NCI-H2029 treated with DMSO at 0.1 percent for 48 hours (cell line): ENCODE measurements at places on chromosomes 13 and 19.
A peak's percentile ranks its signal among the peaks of the same experiment; 100 is the strongest.

DNA sequence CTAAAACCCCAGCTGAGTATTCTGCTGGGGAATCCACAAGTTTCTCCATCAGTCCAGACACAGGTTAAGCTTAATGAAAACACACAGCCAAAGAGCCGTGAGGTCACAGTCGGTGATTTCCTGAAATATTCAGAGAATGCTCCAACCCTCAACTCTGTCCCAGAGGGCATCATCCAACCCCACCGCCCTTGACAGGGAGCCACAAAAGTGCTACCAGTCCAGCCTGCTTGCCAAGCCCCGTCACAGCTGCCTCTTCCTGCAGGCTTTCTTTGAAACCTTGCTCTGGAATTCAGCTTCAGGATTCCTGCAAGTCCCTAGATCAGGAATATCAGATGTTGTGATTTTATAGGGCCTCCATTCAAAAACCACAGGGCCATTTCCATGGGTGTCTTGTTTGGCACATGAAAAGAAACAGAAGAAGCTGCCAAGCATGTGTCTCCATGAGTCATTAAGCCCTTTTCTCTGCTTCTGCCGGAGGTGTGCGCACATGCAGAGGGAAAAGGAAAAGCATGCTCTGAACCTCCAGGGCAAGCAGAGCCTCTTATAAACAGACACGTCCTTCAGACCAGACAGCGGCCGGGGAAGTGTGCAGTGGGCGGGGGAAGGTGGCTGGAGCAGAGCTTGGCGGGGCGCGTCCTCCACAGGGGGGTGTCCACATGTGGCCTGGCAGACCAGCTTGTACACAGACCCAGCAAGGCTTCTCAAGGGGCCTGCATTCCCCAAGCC is 164.7 kb downstream of the KATNAL1 start:
- no peak for DNase-seq

GRCh38 chr13:100363285-100363711 is 225.3 kb downstream of the GGACT start:
- DNase-seq: no peak

GRCh38 chr13:40599747-40600146 is 66.7 kb downstream of the FOXO1 start:
- no peak for DNase-seq

DNA sequence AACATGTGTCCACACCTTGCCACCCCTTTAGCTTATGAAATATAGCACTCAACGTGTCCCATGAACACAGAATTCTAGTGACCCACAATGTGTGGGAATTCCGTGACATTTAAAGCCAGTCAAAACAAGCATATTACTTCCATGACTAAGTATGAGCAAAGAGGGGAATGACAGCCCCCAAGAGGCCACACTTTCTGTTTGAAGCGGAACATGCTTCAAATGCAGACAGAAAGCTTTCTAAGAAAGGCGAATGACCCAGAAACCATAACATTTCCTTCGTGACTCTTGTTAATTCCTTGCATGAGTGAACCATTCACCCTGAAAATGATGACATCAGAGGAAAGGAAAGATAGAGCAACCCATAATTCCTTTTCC is 122.0 kb upstream of the FNDC3A start:
- DNase-seq: no peak

GRCh38 chr13:67119481-67119894 is 110.6 kb downstream of the PCDH9 start:
- DNase-seq: no peak

DNA sequence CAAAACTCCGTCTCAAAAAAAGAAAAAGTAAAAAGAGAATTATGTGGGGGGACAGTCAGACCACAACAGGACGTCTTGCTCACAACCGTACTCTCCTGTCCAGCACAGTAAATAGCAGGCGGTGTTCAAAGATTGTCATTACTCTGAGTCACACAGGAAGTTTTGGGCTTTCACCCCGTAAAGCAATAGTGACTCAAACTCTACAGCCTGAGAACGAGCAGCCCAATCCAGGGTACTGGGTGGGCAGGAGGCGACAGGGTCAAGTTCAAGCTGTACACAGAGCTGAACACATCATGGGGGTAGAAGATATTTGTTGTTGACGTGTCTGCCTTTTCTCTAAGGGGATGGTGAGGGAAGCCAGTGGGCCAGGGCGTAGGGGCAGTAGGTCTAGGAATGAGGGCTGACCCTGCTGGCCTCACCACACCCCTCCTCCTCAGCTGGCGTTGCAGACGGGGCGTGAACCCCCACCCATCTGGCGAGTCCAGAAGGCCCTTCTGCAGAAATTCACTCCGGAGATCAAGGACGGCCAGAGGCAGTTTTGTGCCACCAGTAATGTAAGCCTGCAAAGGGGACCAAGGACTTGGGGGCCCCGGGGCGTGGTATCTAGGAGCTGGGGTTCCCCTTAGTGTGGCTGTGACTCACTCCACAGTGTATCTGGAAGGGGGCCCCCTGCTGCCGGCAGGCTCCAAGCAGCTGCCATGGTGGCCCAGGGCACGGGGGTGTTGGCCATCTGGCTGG is 23.3 kb downstream of the PRR12 start:
- no peak for DNase-seq

- DNase-seq: no peak
Observed at GRCh38 chr13:94053986-94054593, 425.4 kb downstream of the DCT start.

GRCh38 chr19:3034656-3035541 is 5.8 kb upstream of the TLE2 start:
- DNase-seq: no peak

DNA sequence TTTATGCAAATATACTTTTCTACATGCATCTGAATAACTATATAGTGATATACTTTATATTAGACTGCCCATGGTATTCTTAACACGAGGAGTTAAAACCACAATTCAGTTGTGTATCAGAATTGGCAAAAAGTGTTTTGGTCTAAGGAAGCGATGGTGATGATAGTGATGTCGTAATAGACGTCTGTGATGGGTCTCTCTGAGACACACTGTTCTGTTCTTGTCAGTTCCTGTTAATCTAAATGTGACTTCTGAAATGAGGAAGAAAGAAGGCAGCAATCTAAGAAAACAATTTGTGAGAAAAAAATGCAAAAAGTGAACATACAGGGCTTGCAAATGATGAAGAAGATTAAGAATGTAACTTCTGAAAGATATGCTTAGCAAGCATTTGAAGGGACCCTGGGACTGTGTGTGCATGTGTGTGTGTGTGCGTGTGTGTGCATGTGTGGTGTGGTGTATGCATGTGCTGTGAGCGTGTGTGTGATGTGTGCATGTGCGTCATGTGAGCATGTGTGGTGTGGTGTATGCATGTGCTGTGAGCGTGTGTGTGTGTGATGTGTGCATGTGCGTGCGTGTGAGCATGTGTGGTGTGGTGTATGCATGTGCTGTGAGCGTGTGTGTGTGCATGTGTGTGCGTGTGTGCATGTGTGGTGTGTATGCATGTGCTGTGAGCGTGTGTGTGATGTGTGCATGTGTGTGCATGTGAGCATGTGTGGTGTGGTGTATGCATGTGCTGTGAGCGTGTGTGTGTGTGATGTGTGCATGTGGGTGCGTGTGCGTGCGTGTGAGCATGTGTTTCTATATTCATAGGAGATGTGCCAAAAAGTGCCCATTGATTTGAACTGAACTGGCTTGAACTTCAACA is 131.8 kb downstream of the IRS2 start:
- DNase-seq: no peak

DNA sequence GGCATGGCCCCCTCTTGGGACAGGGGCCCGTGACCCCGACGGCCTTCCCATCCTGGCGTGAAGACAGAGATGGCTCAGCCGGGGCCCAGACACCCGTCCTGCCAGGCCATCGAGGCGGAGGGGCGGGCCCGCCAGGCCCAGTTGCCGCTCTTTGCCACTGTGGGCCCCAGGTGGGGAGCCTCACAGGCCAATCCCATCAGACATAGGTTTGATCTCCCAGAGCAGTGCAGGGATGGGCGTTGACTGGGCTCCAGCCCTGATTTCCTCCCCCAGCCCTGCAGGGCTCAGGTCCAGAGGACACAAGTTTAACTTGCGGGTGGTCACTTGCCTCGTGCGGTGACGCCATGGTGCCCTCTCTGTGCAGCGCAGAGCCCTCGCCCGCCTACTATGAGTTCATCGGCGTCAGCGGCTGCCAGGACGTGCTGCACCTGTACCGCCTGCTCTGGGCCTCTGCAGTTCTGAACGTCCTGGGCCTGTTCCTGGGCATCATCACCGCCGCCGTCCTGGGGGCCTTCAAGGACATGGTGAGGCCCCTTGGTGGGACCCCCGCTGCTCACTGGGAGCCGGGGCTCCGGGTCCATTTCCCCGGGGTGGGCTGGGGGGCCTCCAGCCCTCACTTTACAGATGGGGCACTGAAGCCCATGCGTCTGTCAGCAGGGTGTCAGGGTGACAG is 42.4 kb downstream of the TMEM255B start:
- no peak for DNase-seq

- DNase-seq: no peak
Observed at GRCh38 chr13:81017513-81018152, 676.7 kb upstream of the SPRY2 start.

- peak; percentile 14 for DNase-seq
Observed at GRCh38 chr13:49304763-49305700, 57.3 kb downstream of the CDADC1 start.

DNA sequence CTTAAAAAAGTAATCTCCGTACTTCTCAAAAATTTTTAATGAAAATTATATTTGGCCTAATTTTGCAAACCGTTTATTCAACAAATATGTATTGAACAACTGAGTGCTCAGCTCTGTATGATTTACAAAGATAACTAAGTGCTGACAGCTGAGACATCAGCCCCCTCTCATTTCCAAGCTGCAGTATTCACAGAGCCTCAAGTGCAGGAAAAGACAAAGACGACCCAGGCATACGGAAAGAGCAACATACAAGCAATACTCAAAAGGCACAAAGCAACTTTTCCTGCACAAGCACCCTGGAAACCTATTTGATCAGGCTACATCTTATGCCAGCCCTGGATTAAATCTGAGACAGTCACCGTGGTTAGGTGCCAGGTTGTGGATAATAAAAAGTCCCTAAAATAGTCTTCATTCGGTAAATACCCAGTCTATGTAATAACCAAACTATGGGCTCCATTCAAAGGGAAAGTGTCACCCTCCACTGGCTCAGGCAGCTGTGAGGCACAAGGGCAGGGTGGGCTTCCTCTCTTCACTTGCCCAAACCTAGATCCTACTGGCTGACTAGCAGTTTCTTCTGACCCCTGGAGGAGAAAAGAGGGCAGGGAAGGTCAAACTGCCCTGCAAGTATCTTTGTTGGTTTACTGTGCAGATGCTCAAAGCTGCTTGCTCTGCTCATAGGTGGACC is 65.5 kb downstream of the TBC1D4 start:
- DNase-seq: no peak

DNA sequence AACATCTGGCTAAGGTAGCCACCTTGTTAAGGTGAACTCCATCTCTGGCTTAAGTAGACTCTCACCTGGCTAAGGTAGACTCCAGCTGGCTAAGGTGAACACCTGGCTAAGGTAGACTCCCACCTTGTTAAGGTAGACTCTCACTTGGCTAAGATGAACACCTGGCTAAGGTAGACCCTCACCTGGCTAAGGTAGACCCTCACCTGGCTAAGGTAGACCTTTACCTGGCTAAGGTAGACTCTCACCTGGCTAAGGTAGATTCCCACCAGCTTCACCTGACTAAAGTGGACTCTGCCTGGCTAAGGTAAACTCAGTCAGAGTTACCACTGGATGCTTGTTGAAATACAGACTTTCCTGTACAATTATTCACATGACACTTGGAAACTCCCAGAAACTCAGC is 23.6 kb downstream of the PIN1 start:
- DNase-seq: no peak

GRCh38 chr13:35648201-35648600 is 171.7 kb upstream of the MAB21L1 start:
- no peak for DNase-seq

DNA sequence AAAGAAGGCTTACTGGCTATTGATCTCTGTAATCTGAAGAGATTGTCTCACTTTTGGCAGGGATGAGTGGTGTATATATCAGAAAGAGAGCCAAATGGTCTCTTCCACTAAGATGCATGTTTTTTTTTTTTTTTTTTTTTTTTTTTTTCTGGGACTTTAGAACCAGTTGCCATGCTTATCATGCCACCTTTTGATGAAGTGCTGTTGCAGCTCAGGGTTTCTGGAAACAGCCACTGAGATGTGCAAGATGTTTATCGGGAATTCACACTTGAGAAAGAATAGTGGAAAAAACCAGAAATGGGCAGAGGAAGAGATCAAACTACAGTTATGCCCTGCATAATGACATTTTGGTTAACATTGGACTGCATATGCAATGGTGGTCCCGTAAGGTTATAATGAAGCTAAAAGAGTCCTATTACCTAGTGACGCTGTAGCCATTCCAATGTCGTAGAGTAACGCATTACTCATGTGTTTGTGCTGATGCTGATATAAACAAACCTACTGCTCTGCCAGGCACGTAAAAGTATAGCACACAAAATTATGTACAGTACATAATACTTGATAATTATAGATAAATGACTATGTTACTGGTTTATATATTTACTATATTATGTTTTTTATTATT is 121.0 kb downstream of the KLF5 start:
- no peak for DNase-seq

DNA sequence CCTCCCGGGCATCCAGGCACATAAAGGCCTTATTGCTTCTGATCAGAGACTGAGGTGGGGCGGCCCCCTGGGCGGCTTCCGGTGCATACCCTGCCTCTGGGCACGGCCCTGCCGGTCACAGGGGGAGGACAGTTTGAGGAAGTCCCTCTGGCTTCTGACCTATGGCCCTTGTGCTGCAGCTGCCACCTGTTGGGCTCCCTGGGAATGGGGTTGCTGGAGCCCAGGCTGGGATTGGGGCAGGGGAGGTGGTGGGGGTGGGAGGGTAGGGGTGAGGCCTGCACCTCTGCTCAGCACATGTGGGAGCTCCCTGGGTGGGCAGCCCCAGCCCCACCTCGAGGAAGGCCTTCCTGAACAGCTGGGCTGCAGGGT is 10.7 kb downstream of the ANO8 start:
- DNase-seq: no peak

GRCh38 chr19:45971260-45971902 is 2.3 kb downstream of the NOVA2 start:
- DNase-seq: no peak

DNA sequence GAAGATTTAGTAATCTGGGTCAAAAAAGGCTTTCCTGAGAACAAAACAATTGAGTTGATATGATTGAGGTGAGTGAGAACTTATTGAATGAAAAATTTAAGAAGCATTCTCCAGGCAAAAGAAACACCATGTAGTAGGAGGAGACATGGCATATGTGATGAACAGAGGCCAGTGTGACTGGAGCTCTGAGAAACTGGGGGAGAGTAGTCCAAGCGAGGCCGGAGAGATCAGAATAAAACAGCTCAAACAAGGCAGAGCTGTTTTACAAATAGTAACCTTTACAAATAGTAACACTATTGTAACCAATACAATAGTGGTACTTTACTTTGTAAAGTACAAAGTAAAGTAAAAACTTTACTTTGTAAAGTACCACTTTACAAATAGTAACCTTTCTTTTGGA is 1159.1 kb downstream of the PCDH9 start:
- no peak for DNase-seq
